ENCODE measurements at places on chromosomes 2 and 18.

- DNase-seq: no peak
These were observed 109.1 kb upstream of the CTDP1 start for GRCh38 chr18:79570266-79571201.

DNA sequence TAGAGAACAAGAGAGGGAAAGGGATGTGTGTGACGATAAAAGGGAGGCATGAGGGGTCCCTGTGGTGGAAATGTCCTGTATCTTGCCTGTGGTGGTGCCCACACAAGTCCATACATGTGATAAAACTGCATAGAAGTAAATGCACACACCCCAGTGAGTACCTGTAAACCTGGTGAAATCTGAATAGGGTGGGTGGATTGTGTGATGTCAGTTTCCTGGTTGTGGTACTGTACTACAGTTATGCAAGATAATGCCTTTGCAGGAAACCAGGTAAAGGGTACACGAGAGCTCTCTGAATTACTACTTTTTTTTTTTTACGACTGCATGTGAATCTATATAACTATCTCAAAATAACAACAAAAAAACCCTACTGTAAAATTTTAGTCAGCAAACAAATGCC is 22.1 kb downstream of the SERPINE2 start:
- no peak for DNase-seq

- DNase-seq: no peak
These were observed 35.0 kb upstream of the EVA1A start for GRCh38 chr2:75595541-75596395.

GRCh38 chr2:62348700-62349099 is 152.8 kb downstream of the B3GNT2 start:
- no peak for DNase-seq

GRCh38 chr2:207670887-207671286 is 40.6 kb upstream of the CCNYL1 start:
- DNase-seq: no peak

- peak; percentile 24 for DNase-seq
These were observed 139.4 kb downstream of the AKAIN1 start for GRCh38 chr18:5057386-5058348.

GRCh38 chr2:71686781-71687180 is 233.4 kb downstream of the DYSF start:
- no peak for DNase-seq

- DNase-seq: no peak
These were observed 285.3 kb downstream of the GRB14 start for GRCh38 chr2:164335947-164336346.

Measured in CD4-positive, alpha-beta memory T cell (primary cell).